ENCODE measurements at places on chromosomes 1 and 21.

DNA sequence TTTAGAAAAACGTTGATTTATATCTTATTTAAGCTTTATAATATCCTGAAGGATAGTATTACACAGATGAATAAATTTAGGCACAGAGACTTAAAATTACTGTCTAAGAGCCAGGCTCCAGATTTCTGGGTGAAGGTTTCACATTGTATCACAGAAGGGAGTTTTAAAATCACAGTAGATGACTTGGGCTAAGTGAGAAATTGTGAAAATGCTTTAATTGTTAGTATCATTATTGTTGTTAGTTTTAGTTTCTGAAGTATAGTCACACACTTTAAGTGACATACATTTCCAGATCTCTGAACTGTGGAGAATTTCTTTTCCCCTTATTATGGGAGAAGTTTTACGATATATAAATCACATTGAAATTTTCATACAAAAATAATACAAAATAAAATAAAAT, 83.5 kb downstream of the NDUFS5 start:
- no peak for DNase-seq

DNA sequence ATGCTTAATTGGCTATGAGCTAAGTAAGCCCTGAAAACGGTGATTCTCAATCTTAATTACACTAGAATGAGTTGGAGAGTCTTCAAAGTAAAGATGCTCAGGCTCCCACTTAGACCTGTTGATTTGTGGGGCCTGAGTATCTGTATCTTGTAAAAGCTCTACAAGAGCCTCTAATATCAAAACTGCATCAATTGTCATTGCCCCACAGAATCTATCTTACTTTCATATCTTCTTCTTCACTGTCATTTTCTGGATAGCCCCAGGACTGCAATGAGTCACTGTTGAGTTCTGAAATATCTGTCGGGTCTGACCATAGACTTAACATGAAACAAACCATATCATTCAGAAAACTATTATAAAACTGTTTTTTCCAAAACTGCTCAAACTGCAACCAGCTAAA, 102.8 kb upstream of the SERTAD4 start:
- DNase-seq = no peak

DNA sequence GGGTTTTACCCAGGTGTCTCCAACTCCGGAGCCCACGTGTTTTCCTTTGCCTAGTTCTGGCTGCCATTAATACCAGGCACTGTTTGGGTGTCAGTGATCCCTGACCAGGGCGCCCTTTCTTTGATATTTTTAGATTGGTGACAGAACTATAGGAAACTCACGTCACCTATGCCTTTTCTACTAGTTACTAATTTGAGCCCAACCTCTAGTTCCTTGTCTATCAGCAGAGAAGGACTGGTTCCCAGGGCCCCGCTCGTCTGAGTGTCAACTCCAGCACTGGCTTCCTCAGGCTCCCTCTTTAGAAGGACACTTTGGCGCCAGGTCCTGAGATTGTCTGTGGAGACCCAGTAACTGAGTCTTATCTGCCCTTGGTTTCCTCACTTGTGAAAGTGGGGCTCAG, 9.4 kb downstream of the MFN2 start:
- DNase-seq = no peak

DNA sequence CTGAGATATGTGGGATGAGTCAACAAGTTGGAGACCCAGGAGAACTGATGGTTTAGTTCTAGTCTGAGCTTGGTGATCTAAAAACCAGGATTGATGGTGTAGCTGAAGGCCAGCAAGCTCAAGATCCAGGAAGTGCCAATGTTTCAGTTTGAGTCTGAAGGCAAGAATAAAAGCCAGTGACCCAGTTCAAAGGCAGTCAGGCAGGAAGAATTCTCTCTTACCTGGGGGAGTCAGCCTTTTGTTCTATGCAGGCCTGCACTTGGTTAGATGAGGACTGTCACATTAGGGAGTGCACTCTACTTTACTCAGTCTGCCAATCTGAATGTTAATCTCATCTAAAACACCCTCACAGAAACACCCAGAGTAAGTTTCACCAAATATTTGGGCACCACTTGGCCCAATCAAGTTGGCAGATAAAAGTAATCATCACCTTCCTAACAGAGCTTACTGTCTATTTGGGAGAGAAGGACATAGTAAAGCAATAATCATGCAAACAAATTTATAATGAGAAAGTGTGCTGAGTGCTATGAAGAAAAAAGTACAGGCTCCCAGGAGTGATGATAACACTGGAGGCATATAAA, 63.4 kb downstream of the TSEN15 start:
- DNase-seq = no peak

- DNase-seq = no peak
Measured at GRCh38 chr1:67355745-67356424, 48.2 kb downstream of the IL12RB2 start.

DNA sequence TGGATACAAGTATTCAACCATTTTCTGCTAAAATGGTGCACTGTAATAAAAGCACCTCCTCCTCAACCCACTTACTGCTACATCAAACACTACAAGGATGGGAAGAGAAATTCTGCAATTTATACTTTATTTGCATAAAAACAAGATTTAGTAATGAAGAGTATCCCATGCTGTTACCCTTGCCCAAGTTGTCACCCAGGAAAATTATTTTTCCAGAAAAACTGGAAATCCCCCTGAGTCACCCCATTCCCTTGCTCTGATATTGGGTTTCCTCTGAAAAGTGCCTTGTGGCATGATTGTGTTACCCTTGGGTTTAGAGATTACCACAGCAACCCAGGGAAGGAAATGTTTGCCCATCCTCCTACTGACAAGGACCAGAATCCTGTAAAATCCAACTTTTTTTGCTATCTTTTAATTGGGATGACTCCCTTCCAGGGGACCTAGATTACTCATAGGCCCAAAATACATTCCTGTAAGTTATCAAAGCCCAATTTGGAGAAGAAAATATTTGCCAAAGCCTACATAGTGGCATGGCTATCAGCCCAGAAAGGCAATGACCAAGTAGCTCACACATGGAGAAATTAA, 16.5 kb upstream of the ZC3H11B start:
- DNase-seq = no peak

DNA sequence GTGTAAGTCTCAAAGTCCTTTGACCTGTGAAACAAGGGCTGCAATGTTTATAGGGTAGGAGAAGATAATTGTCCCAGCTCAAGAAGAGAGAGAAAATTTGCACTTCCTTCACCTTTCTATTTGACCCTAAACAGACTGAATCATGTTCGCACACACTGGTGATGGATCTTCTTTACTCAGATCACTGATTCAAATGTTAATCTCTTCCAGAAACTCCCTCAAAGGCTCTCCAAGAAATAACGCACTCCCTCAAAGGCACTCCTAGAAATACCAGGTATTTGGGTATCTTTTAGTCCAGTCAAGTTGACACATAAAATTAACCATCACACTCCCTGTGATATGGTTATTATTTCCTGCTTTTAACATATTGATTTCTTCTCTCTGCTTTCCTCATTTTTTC, 30.5 kb upstream of the PTGS2 start:
- DNase-seq = no peak

DNA sequence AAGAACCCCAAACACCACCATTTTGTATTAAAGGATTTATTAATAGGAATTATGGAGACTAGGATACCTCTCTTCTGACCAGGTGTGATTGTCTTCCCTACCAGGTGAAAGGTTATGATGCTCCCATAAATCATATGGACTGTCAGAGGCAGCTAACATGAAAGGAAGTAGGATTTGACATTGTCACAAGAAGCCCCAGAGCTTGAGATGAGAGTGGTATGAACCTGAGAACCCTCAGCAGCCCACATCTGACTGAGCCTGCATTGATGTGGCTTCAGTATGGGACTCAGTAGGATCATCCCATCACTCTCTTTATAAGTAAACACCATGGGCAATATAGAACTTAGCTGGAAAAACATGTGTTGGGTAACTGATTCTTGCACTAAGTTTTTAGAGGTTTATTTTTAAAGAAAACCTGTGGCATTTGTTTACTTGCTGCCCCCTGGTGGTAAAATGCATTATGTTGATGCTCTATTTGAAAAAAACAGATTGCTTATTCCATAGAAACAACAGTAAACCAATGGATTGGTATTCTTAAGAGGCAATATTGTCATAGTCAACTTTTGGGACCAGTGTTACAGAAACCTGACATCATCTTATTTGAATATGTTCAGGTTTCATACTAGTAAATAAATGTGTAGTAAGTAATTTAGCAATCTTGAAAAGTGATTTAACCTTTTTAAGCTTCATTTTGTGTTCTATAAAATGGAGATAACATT, 16.6 kb upstream of the CACYBP start:
- peak; percentile 59 for DNase-seq

- no peak for DNase-seq
Measured at GRCh38 chr1:60762176-60762575, 320.2 kb upstream of the NFIA start.

- no peak for DNase-seq
Measured at GRCh38 chr1:62209931-62210595, 15.4 kb downstream of the L1TD1 start.

DNA sequence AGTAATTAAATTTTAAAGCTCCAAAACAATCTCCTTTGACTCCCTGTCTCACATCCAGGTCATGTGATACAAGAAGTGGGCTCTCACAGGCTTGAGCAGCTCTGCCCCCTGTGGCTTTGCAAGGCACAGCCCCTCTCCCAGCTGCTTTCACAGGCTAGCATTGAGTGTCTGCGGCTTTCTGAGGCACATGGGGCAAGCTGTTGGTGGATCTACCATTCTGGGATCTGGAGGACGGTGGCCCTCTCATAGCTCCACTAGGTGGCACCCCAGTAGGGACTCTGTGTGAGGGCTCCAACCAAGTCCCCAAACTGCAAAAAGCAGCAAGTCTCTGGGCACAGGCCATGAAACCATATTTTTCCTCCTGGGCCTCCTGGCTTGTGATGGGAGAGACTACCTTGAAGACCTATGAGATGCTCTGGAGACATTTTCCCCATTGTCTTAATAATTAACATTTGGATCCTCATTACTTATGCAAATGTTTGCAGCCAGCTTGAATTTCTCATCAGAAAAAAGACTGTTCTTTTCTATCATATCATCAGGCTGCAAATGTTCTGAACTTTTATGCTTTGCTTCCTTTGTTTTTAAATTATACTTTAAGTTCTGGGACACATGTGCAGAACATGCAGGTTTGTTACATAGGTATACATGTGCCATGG, 554.1 kb upstream of the OLFM3 start:
- no peak for DNase-seq

DNA sequence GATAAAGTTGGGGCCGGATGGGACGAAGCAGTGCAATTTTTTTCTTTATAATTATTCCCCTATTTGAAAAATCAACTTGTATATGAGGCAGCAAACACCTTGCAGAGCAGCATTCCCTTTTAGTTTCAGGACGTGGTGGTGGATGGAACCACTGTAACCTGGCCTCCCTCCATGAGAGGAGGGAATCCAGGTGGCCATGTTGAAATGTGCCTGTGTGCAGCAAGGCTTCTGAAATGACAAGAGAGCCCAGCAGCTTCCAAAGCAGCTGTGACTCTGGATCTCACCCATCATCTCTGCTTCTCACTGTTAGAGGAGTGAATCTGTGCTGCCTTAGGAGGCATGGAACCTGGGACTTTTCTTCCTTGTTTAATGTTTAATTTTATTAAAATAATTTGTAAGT, 42.3 kb downstream of the NFIA start:
- DNase-seq = no peak

DNA sequence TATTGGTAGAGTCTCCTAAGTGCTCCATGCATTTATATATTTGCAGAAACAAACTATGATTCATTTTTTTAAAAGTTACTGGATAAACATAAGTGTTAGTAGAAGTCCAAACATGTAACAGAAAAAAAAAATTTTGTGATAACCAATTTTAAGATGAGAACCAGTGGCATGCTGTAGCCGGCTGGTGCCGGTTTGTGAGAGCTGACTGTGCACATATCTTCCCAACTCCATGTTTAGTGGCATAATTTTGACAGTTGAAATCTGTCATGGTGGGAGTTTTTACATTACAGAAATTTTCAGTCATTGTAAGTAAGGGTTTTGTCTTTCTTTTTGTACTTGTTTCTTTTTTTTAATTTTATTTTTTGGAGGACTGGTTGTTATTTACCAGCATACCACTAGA, 141.2 kb downstream of the TTLL7 start:
- no peak for DNase-seq

GRCh38 chr1:20370698-20371097, 80.0 kb downstream of the VWA5B1 start:
- no peak for DNase-seq

- DNase-seq = no peak
Measured at GRCh38 chr1:72066431-72066830, 215.9 kb downstream of the NEGR1 start.

DNA sequence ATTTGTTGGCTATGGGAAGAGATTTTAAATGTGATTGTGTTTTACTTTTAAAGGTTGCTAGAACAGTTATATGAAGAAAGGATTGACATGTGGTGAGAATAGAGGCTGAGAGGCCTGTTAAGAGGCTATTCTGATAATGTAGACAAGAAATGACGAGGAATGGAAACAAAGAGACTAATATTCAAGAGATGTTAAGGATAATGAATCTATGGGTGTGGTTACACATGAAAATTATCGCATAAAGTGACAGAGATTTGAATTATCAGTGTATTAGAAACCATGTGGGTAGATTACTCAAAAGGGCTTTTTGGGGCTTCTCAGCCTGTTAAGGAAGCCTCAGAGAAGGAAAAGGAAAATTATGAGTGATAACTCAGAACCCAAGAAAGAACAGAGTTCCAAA, 120.4 kb downstream of the MACF1 start:
- no peak for DNase-seq

DNA sequence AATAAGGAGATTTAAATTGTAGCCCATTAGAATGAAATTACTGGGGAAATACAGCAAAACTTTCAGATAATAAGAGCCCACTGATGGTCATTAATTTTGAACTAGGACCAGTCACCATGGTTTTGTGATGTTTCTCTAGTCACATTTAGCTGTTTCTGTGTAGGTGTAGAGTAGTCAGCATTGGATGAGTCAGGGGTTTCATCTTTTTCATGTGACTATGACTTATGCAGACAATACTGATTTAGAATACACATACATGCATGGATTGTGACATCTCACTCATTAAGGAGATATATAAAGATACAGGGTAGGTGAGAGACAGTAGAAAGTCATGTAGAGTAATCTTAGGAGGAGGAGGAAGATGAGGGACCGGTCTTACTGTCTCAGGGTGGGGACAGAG, 1192.7 kb downstream of the KCNT2 start:
- no peak for DNase-seq

GRCh38 chr1:168227620-168228019, 1.8 kb downstream of the SFT2D2 start:
- DNase-seq = peak; percentile 55

GRCh38 chr1:153532769-153533599, 2.8 kb downstream of the S100A6 start:
- DNase-seq = peak; percentile 81

- no peak for DNase-seq
Measured at GRCh38 chr1:145751491-145752037, 32.3 kb downstream of the CD160 start.

- no peak for DNase-seq
Measured at GRCh38 chr1:95196017-95196416, 38.0 kb upstream of the RWDD3 start.

GRCh38 chr1:241837901-241838300, 10.1 kb upstream of the EXO1 start:
- no peak for DNase-seq

Measured in NCI-H510A treated with DMSO at 0.1 percent for 48 hours (cell line).